ENCODE measurements at places on chromosomes 12 and 14.

DNA sequence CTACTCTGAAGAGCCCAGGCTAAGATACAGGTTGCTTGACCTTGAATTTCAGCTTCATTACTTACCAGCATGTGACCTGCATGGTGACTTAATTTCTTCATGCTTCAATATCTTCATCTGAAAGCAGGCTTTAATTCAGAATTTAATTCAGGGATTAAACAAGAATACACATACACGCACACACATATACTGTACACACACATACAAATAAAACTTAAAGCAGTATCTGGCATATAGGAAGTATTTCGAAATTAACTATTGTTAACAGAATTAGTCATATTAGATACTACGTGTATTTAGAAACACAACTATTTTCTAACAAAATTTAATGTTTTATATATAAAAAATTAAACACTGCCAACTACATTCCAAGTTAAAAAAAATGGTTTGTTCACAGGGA, 640.3 kb downstream of the SLC6A15 start:
- DNase-seq: no peak

DNA sequence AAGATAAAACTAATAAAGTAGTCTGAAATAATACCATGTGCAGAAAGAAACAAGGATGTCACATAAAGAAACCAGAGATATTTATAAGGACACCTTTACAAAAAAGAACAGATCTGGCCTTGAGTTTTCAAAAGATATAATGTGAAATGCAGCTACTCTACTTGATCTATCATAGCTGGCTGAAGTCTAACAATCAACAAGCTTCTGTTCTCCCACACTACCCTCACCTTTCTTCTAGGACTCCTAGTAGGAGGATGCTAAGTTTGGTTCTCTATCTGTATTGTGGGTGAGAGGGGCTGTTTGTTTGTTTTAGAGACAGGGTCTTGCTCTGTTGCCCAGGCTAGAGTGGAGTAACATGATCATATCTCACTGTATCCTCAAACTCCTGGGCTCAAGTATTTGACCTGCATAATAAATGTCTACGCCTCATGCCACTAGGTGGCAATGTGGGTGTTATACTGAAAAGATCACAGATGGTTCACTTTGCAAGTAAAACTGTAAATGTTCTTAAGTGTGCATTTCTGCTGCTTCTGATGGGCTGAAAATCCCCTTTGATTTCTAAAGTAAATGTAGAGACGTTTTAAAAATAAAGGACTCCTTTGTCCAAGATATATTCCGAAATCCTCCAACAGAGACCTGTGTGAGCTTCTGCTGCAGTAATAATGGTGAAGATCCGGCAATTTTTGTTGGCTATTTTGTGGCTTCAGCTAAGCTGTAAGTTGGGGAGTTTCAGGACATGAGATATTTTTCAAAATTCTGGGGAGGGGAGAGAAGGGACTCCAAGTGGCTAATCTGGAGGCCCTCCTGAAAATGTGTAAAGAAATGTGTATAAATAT, 269.3 kb downstream of the DAD1 start:
- DNase-seq: peak; percentile 64

GRCh38 chr12:83664650-83665049, 977.9 kb downstream of the TMTC2 start:
- no peak for DNase-seq

- no peak for DNase-seq
These were observed 41.8 kb upstream of the CRY1 start for GRCh38 chr12:107135177-107135576.

- no peak for DNase-seq
These were observed 17.8 kb downstream of the BRF1 start for GRCh38 chr14:105283028-105283427.

DNA sequence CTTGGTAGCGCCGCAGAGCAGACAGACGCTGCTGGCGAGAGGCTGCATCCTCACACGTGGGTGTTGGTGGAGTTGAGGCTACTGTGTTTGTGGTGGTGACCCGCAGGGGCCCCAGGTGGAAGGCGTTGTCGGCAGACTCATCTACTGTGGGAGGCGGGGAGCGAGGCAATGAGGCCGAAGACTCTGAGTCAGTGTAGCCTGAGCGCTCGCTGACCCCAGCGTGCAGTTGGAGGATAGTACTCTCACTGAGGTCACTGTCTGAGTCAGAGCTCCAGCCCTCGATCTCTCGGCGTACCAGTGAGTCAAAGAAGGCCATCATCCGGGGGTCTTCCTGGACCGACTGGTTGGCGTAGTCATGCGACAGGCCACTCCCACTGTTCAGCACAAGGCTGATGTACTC, 76.0 kb upstream of the ACTN1 start:
- DNase-seq: peak; percentile 50

DNA sequence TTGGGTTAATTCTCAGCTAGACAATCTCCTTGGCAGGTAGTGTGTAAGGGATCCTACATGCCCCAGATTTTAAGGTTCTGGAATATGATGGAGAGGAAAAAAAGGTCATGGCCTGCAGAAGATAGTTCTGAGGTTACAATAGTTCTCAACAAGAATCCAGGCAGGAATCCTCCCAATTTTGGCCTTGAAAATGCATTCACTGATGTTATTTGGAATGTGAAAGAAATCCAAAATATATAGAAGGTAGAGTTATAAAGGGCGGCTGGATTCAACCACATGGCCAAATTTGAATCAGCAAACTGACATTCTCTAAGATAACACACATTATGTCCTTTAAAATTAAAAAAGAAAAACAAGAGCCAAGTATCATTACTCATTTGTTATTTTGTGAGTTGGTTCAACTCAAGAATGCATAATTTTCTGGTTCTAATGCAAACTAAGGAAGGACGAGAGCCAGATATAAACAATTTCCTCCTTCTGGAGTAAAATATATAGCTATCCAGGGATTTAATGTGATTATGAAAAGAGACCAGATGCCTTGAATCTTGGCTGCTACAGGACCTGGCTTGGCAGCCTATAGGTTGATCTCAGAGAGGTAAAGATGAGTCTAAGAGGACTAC, 177.0 kb upstream of the G2E3 start:
- no peak for DNase-seq

DNA sequence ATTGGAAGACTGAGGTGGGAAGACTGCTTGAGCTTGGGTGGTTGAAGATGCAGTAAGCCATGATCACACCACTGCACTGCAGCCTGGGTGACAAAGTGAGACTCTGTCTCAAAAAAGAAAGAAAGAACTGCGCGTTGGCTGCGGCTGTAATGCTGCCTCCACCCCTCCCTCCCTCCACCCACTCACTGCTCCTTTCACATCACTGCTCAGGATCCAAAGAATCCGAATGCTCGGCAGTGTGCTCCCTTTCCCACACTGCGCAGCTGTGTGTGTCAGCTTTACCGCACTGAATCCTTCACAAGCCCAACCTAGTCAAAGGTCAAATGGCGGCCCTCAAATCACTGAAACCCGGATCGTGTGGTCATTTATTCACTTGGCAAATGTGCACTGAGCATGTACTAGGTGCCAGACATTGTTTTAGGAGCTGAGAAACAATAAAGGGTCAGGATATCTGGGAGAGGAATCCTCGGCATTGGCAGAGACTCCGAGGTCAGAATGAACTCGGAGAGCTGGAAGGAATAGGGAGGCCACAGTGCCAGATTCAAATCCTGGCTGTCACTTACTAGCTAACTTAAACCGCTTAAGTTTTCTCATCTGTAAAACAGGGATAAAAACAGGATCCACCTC, 11.5 kb upstream of the TDRD9 start:
- no peak for DNase-seq

DNA sequence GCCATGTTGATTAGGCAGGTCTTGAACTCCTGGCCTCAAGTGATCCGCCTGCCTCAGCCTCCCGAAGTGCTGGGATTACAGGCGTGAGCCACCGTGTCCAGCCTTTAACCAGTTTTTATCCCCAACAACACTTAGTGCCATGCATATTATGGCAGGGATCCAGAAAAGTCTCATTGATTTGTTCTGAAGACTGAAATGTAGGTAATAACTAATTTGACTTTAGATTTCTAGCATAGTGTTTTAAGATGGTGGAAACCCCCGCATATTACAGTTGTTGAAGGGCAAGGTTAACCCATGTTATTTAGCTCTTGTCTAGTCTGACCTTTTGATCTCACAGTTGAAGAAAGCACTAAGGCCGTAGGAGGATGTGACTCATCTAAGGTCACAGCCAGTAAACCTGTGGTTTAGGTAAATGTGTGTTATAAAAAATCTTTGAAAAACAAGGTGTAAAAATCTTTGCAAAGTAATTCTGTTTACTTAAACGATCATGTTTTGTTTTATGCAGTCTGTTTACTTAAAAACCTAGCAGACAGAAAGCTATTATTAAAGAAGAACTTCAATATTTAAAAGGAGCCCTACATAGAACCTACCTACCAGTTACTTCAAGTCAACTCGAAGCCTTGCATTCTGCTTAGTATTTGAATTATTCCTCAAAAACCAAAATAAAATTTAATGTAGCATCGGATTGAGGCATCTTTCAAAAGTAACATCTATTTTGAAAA, 24.8 kb downstream of the BICDL1 start:
- DNase-seq: no peak

DNA sequence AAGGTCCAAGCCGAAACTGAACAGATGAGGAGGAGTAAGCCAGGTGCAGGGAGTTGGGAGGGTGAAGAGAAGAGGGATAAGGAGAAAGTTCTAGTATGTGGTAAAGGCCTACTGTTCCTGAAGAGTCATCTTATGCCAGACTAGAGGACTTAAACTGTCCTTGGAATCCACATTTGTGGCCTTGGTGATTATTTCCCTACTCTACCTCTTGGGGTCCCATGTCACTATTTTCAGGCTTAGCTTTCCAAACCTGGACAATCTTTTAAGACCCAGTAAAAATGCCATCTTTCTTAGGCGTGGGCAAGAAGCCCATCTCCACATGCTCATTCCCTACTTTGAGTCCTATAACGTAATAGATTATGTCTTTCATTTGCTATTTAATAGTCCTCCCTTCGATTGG, 40.1 kb upstream of the CRY1 start:
- DNase-seq: no peak

GRCh38 chr14:98099527-98099926, 1172.5 kb downstream of the BCL11B start:
- no peak for DNase-seq

DNA sequence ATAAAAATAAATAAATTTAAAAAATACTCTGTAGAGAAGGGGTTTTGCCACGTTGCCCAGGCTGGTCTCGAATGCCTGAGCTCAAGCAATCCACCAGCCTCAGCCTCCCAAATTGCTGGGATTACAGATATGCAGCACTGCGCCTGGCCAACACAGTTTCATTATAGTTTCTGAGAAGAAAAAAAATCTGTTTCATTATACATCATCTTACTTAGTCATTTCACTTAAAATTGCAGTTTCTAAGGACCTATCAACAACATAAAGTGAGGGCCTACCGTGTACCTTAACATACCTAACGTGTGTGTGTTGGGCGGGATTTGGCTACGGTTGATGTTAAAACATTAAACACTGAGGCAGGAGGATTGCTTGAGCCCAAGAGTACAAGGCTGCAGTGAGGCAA, 28.3 kb downstream of the P2RX2 start:
- no peak for DNase-seq

- no peak for DNase-seq
These were observed 65.2 kb downstream of the TSPAN9 start for GRCh38 chr12:3142386-3142785.
